ENCODE measurements at places on chromosomes 13 and 19.

GRCh38 chr19:41811981-41812380, 15.6 kb downstream of the CEACAM3 start:
- peak; percentile 56 for DNase-seq

DNA sequence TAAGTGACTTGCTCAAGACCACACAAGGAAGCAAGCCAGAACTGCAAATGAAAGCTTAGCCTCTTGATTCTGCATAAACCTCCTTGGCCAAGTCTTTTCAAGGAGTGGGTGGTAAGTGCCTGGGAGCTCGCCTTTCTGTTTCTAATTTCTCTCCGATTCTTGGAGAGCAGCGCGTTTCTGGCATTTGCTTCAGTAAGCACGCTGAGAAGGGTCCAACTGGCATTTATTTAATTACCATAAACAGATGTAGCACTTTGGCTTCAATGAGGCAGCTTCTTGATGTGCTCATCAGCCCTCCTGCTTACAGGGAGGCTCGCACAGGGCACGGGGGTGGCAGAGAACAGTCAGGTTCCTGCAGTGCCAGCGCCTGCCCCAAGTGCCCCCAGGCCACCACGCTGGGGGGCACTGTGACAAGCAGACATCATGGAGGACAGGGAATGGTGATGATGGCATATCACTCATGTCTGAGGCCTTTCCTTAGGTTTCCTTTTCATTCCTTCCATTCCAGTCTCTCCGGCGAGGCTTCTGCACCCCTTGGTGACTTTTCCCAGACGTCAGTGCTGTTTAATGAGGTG, 13.3 kb downstream of the SIAH3 start:
- no peak for DNase-seq

DNA sequence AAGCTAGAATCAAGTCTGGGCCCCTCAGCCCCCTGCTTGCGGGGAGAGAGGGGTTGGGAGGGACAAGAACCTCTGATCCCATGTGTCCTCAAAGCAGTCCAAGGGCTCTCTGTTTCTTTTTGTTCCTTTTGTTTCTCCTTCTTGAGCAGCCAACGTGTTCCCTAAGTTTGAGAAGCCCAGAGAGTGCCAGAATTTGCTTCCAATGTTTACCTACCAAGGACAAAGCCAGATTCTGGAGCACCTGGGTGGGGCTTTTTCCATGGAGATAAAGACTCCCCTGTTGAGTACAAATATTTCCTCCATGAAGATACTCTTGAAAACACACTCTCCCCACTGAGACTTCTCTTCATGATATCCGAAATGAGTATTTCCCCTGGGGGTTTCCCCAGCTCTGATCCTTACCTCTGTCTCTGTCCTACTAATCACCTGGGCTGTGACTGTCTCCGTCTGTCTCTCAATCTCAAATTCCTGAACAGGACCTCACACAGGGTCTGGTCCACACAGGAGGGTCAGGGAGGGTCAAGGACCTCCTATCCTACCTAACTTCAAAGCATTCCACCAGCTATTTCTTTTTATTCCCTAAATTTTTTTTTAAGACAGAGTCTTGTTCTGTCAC, 27.4 kb downstream of the CD177 start:
- DNase-seq = no peak

DNA sequence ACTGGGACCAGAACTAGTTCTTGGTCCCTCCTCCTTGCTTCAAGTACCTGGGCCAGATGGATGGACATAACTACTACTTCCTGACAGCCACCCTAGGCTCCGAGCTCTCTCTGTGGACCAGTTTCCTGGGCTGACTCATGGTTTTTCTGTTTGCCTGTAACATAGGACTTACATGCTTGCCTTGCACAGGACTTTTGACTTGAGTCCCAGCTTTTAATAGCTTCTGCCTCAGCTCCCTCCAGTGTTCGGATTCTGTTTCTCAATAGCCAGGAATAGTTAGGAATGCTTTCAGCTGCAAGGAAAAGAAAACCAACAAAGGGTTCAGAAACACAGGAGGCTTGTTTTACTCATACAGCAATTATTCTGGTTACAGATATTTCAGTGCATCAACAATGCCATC, 405.9 kb downstream of the ZNF536 start:
- no peak for DNase-seq

DNA sequence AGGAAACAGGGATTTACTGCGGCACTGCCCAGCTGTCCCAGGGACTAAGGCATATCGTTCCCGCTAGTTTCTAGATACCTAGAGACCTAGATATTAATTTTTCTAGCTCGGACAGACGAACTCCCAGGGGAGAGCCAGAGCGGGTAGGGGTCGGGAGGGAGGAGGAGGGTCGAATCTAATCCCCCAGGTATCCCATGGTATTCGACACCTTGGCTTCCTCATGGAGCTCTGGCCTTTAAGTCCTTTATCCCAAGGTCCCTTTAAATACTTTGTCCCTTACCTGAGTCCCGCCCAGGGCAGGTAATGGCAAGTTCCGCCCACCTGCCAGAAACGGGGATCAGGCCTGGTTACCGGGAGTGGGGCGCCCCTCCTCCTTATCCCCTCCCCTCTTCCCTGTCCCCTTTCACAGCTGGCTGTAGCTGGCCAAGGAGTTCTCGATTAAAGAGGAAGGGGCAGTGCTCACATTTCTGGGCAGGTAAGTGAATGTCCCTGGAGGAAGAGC, at the start of gene PRRG2:
Gene PRRG2, plus strand, starts transcription at position 310 of the 502 bp plus-strand sequence. CDS start 1,904 bp downstream, outside the sequence.
- no peak for DNase-seq

- no peak for DNase-seq
Measured at GRCh38 chr19:37413313-37414084, 42.6 kb downstream of the ZNF527 start.

DNA sequence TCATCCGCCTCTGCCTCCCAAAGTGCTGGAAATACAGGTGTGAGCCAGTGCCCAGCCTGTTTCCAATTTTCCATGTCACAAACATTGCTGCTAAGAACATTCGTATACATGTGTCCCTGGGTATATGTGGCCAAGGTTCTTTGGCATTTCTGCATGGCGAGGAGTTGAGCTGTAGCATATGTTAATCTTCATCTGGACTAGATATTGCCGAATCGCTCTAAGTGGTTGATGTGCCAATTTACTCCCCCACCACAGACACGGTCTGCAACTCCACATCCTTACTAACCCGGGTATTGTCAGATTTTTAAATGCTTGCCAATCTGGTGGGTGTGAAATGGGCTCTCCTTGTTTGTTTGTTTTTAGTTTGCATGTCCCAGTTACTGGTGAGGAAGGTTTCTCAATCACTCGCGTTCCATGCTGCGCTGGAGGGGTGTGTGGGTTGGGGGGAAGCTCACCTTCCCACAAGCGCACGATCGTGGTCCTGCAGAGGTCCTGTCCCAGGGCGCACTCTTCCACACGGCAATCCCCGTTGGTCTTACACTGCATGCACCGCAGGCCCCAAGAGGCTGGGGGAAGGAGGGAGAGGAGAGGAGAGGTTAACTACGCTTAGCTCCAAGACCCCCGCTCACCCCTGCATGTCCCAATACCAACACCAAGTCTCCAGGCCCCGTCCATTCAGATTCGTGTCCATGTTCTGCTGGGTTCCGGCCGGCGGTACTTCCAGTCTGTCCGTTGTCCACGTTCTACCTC, 2.7 kb downstream of the PLAUR start:
- no peak for DNase-seq

DNA sequence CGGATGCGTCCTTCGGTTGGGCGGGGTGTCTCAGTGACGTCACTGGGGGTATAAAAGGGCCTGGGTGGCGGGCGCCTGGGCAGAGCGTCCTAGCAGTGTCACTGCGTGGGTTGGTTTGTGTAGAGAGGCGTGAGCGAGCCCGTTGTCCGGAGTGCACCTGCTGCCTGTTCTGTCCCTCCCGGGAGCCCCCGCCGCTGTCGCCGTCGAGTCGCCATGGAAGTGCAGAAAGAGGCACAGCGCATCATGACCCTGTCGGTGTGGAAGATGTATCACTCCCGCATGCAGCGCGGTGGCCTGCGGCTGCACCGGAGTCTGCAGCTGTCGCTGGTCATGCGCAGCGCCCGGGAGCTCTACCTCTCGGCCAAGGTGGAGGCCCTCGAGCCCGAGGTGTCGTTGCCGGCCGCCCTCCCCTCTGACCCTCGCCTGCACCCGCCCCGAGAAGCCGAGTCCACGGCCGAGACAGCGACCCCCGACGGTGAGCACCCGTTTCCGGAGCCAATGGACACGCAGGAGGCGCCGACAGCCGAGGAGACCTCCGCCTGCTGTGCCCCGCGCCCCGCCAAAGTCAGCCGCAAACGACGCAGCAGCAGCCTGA, 2.9 kb downstream of the IER2 start:
- DNase-seq = peak; percentile 99

DNA sequence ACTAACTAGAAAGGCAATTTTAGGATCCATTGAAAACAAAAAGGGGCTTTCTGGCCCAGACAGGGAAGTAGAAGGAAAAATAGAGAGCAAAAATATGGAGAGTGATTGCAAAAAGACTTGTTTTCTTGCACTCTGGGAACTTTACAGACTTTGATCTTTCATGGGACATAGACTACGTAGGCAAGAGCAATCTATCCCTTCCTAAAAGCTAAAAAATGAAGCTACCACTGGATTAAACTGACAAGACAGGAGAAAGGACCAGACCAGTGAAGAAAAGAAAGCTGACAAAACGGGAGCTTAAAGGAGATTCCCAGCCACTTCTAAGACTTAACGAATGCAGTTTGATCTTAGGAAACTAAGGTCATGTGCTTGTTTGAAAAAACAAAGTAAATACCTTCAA, 524.5 kb downstream of the KLF5 start:
- no peak for DNase-seq

GRCh38 chr13:98974053-98974452, 3.8 kb downstream of the DOCK9 start:
- no peak for DNase-seq

DNA sequence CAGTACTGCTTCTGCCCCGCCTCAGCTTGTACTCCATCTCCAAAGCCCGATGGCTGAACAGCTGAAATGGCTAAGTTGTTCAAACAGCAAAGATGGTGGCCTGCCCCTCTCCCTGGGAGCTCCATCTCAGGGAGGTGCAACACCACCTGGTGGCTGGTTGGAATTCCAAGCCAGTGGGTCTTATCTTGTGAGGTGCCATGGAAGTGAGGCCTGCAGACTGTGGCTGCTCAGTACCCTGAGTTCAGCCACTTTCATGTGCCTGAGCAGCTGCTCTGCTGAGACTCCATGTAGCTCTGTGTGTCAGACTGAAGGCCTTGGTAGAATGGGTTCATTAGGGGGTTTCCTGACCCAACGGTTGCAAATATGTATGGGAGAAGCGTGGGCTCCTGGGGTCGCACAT, 67.3 kb upstream of the SPRY2 start:
- no peak for DNase-seq

DNA sequence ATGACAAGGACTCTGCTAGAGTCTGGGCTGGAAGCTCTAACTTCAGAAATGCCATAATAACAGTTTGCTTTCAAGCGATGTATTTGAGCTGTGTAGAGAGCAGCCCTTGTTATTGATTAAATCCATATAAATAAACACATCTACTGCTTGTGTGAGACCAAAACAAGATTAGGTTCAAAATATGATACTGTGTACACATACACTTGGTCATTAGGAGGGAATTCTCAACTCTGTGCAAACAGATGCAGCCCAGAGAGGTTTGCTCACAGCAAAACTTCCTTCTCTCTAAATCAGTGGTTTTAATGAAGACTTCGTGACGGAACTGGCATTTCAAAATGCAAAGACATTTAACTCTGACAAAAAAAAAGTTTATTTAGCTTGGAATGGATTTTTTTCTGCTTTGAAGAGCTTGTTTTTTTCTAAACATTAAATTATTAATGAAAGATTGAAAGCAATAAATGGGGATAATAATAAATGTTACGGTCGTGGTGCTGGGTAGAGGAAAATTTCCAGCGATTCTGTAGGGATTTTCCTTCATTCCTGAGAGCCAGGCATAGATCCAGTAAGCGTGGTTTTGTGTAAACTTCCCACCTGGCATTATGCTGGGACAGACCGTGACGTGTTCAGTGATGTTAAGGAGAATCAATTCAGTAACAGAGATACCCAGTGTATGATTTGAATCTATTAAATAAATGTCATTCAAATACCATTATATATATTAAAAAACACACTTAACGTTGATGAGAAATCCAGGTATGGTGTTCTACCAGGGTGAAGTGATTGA, 213.7 kb downstream of the TEX29 start:
- DNase-seq = no peak

DNA sequence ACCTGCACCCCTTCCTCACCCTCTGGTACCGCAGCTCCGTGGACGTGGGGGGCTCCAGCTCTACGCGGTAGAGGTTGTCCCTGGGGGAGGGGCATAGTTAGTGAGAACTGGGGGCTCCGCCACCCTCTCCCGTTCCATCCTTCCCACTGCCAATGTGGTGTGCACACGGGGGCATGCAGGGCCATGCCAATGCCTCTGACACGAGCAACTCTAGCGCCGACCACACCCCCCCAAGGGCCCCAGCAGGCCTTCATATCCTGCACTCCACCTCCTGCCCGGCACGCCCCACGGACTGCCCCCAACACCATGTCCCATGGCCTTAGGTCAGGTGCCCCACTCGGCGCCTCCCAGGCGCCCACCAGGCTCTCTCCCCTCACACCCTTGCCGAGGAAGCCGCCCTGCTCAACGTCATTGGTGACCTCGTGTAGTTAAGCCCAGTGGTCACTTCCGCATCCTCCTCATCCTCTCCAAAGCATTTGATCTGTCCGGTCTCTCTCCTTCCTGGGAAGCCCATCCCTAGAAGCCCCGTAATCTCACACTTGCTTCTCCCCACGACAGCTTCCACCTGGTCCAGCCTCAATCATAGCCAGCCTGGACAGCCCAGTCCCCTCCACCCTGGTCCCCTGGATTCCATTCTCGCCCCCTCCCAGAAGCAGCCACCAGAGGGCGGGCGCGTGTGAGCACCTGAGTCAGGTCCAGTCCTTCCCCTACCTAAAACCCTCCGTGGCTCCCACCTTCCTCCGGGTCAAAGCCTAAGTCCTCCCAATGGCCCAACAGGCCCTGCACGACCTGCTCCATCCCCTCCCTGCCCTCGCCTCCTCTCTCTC, 2.1 kb downstream of the SEMA6B start:
- no peak for DNase-seq

DNA sequence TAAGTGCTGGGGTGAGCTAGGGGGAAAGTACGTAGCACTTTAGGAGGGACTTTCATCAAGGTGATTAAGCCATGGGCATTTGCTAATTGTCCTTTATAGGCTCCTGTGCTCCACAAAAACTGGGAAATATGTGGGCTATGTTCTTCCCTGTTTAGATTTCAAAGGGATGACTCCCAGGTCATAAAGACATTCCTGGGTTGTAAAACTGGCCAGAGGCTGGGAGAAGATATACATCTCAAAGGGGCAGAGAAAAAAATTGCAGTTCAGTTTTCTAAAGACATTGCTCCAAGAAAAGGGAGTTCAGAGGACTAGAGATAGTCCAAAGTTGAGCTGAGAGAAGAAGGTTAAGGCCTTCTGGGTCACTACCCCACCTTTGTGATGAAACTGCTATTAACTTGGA, 204.8 kb downstream of the MYO16 start:
- DNase-seq = no peak

- DNase-seq = no peak
Measured at GRCh38 chr13:29596064-29596418, 553 bp upstream of the SLC7A1 start.

- no peak for DNase-seq
Measured at GRCh38 chr13:112510002-112510780, 77.8 kb downstream of the TUBGCP3 start.

- no peak for DNase-seq
Measured at GRCh38 chr19:39655613-39656012, at the start of gene LGALS16. Gene LGALS16, plus strand, starts transcription at chr19:39655913. Its CDS starts 49 bp downstream, at chr19:39655962.

All from cardiac septum (tissue), 1 donor.